ENCODE measurements at places on chromosomes 16 and 17. TPM values are rescaled to one million over a fixed set of nuclear protein-coding genes. Genes with fewer than 3 reads are reported as not detected.

CIBAR2 gene
- not detected for total RNA-seq

TNS4 gene
- total RNA-seq = not detected

ZNF205 gene
- 18.2 TPM for total RNA-seq

PRM3 gene
- not detected for total RNA-seq

MMP15 gene
- total RNA-seq = 9.3 TPM

KRT34 gene
- total RNA-seq = not detected
